ENCODE measurements at places on chromosomes 7 and 10.

- no peak for DNase-seq
Observed at GRCh38 chr10:66927971-66928770, 2.3 kb downstream of the LRRTM3 start.

DNA sequence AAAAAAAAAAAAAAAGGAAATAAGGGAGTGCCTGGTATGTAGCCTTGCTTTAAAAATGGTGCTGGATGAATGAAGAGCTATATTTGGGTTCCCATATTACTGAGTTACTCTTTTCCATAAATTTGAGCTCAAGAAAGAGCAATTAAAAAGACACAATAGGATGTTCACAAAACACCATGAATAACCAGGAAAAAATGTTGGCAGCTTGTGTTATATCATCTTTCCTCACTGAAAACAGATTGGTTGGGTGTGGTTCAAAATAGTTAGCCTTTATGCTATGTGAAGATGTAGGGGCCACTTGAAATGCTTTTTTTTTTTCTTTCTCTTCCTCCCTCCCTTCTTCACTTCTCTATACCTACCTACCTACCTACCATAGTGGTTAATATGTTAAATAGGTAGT lies 256.9 kb downstream of the STK31 start:
- no peak for DNase-seq

DNA sequence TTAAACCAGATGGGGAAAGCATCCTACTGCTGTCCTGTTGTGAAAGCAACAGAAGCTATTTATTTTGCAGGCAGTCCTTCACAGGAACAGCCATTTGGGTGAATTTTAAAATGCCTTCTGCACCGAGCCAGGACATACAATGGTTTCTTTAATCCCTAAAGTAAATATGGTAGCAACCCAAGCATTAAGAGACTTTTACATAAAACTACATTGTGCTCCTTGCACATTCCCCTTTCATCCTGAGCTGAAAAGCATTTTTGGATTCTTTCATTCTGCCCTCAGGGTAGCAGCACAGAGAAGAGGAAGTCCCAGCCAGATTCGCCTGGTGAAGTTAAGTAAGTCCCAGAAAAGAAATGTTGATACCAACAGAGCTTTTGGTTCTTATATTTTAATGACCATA lies 84.0 kb upstream of the FAM3C start:
- DNase-seq = no peak

- no peak for DNase-seq
Observed at GRCh38 chr10:131532745-131533341, 221.3 kb upstream of the TCERG1L start.

- DNase-seq = no peak
Observed at GRCh38 chr7:1085266-1085665, 2.6 kb upstream of the GPER1 start.

DNA sequence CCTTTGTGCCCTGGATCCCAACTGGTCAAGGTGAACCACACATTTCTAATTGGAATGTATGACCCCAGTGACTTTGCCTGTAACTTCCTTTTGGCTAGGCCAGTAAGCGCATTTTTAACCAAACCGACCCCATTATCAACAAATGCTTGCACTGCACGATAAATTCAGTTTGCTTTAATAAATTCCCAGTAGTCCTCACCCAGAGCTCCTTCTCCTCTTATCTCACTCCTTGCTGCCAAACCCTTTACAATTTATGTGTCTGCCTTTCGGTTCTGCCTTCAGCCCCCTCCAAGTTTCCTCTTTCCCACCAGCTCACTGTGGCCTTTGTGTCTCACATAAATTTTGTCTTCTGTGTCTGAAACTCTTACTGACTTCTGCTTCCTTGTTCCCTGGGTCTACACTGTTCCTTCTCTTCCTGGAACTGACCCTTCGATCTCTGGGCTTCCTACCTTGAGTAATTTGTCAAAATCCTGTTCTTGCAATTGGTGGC lies 59.0 kb downstream of the TBXAS1 start:
- DNase-seq = no peak

- DNase-seq = no peak
Observed at GRCh38 chr7:145696071-145696470, 420.5 kb upstream of the CNTNAP2 start.

DNA sequence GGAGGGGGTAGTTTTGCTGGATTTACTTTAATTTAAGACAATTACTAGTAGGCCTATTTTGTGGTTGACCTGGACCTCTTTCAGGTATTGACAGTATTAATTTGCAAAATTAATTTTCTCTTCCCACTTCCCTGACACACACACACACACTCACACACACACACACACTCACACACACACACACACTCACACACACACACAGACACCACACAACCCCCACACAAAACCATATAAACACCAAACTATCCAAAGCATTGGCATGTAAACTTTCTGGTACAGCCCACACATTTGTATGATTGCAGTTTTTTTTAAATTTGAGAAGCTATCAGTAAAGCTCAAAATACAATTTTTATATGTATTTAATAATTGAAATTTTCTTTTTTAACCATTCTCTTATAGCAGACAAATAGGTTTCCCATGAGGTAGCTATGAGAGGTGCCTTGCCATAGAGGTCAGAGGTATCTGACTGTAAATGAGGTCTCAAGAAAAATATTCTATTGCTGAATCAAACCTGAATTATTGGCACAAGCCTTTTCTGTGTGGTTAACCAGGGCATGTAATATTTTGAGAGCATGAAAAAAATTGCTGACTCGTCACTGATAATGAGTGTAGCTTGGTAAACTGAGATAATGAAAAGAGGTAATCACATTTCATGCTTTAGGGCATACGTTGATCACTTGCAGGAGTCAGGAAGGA lies 306.5 kb downstream of the GATA3 start:
- no peak for DNase-seq

DNA sequence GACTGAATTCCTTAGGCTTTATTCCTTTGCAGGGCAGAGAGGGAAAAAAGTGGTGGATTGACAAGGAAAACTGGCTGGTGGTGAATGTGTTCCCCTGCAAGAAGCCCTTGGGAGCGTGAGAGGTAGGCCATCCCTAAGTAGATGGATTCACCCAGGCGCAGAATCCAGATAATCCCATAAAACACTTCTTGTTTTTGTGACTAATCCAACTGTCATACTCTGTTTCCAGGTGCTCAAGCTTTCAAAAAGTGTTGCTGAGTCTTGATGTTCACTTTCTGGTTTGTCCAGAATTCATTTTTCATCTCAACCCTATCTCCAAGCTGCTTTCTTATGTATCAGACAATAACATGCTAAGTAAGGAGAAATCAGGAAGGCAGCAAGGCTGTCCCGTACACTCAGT lies 250.8 kb upstream of the HABP2 start:
- no peak for DNase-seq

Data from activated naive CD8-positive, alpha-beta T cell treated with anti-CD3 and anti-CD28 coated beads, Interleukin-2, amount 10 ng/mL, durations not matched to agents 7 days and 5 days (primary cell).